Bronchial epithelial cell (primary cell): ENCODE measurements at places on chromosomes 1 and 21. TPM values are rescaled to one million over a fixed set of nuclear protein-coding genes. Genes with fewer than 3 reads are reported as not detected.

The KCNH1 gene
- total RNA-seq = under 0.01 TPM in 1 of 2 replicates, not detected in the other

The TMEM200B gene
- total RNA-seq = 0.77 and 1.1 TPM in 2 replicates

The ISG15 gene
- total RNA-seq = 18.2 and 25.7 TPM in 2 replicates

The SPOCD1 gene
- total RNA-seq = 1.1 and 4.9 TPM in 2 replicates

The DCST1 gene
- total RNA-seq = not detected in 2 replicates

The OLIG2 gene
- total RNA-seq = not detected in 2 replicates

The TAS1R1 gene
- total RNA-seq = not detected in 2 replicates

The MSH4 gene
- total RNA-seq = 0.26 and 0.51 TPM in 2 replicates

The PRAMEF26 gene
- total RNA-seq = not detected in 2 replicates

The CADM3 gene
- total RNA-seq = not detected in 2 replicates

The FLG2 gene
- under 0.01 TPM in 2 replicates for total RNA-seq

The KANK4 gene
- total RNA-seq = 0.13 and 0.26 TPM in 2 replicates

The KRTCAP2 gene
- total RNA-seq = 76.3 and 133 TPM in 2 replicates

The SYT14 gene
- total RNA-seq = not detected in 2 replicates

GRCh38 chr1:8019229-8019620 lies 6.9 kb downstream of the ERRFI1 start:
- no peak for DNase-seq

DNA sequence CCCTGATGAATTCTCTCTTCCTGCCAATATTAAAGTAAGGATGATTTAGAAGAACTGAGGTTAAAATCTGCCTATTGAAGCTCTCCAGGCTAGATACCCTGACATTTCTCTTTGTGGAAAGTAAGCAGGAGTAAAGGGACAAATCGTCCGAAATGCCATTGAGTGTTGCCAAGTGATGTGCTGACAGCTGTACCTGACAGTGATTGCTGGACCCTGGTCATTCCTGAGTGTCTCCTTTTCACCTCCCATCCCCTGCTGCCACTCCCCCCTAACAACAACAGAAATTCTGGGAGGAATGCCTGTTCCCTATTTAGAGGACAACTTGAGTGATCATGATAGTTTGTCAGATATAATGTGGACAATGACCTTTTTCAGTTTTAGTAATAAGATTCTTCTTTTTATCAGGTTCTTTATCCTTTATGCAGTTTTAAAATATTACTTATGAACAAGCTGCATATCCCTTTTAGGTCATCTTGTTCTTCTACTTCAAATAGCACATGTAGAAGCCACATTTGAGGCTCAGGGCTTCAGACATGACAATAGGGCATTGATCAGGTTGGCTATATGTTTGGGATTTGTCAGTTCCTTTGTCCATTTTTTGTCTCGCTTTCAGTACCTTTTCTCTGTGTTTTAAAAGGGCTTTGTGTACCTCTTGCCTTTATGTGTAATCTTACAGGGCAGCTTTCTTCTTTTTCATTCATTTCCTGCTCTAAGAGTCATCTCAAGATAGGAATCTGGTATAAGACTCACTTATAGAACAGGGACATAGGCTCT lies 56.0 kb downstream of the ITSN1 start:
- DNase-seq = no peak

DNA sequence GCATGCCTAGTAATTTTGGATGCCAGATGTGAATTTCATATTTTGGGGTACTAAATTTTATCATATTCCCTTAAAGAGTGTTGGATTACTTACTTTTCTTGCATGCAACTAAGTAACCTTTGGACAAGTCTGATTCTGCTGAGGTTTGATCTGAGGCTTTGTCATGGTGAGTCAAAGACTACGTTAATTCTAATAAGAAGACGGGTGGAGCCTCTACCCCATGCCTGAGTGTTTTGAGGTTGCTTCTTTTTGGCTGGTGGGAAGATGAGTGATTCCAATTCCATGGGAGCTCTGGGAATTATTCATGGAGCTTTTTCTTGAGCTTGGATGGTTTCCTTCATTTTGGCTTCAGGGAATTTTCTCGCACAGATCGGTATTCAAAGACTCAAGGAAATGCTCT lies 11.6 kb upstream of the PCP4 start:
- peak; percentile 5 for DNase-seq

DNA sequence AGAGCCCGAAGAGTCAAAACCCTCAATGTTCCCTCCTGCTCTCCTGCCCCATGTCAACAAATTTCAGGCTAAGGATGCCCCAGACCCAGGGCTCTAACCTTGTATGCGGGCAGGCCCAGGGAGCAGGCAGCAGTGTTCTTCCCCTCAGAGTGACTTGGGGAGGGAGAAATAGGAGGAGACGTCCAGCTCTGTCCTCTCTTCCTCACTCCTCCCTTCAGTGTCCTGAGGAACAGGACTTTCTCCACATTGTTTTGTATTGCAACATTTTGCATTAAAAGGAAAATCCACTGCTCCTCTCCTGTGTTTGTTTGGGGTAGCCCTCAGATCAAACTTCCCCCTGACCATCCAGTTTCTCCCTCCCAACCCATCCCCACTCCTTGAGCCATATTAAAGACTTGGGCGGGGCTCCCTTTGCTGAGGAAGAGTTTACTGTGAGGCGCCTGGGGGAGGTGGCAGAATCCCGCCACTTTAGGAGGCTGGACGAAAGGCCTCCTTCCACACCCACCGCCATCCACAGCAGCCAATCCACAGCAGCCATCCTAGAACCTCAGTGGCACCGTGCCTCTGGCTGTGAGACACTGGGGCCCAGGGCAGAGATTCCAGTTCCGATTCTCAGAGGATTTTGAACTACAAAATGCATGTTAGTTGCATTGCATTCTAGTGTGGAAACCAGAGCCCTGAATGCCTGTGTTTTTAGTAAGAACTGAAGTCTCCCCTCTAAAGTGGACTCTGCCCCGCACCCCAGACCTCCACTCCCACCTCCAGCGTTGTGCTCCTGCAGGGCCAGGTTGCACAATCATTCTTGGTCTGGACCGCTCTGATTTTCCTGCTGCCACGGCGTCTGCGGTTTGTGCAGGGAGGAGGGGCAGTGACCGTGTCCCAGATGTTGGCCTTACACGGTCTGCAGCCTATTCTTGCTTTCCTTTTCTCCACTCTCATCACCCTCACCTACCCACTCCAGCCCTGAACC lies 3.0 kb downstream of the OLFML3 start:
- DNase-seq = peak; percentile 34

DNA sequence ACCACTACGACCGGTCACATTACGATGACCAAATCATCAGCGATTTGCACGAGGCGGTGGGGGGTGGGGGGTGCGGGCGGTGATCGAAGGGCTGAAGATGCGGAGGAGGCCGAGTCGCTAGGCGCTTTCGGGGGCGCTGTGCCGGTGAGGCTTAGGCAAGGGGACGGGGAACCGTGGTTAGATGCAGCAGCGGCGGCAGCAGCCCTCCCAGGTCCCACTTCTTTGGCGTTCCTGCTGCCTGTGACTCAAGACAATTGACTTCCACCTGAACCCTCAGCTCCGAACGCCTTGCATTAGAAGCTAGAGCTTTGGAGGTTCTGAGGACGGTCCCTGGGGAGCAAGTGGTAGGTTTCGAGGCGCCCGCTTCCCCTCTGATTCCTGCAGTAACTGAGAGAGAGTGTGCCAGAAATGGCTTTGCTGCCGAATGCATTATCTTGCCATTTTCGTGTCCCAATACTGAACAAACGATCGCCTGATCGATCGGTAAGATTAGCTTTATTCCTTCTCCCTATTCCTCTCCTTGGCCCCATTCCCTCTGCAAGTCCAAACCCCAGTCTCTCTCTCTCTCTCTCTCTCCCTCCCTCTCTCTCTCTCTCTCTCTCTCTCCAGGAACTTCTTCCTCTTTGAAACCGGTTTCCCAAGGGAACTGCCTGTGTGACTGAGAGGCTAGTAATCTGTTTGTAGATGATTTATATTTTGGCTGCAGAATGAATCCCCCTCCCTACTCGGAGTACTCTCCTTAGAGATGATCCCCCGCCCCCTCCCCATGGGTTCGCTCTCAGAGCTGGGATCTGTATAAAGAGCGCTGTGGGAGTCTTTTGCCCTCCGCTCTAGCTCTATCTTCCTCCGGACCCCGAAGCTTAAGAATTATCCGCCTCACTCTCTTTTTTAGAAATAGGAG lies 735 bp upstream of the BRINP3 start:
- DNase-seq = peak; percentile 52

- DNase-seq = no peak
Observed at GRCh38 chr1:180762796-180763195, 131.0 kb downstream of the XPR1 start.

DNA sequence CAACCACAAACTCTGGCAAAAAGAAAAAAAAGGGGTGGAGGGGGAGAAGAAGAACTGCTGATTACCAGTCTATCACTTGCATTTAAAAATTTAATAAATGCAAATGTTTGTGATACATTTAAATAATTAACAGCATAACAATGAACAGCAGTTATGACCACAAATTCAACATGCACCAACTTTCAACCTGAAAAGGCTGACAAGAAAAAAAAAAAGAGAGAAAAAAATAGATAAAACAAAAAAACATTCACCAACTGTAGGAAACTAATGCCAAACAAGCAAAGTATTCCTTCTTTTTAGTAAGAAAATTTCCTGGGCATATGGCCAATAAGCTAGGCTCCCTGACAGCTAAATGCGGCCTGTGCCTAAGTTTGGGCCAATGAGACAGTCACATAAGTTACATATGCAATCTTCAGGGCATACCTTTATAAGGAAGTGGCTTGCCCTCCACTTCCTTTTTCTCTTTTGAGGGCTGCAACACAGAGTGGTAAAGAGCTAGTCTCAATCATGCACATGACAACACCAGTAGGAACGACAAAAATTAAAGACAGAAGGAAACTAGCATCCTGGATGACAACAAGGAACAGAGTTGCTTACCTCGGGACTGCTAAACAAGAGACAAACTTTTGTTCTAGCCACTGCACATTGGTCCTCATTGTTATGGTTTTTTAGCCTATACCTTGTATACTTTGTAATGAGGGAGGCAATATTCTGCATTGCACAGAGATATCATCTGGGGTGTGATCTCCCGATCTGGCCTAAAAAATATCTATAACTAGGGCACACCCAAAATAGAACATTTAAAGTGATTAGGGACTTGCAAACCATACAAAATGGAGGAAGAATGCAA lies 24.2 kb upstream of the PHTF1 start:
- peak; percentile 34 for DNase-seq

GRCh38 chr1:118945489-118945888 lies 42.7 kb downstream of the TBX15 start:
- no peak for DNase-seq

DNA sequence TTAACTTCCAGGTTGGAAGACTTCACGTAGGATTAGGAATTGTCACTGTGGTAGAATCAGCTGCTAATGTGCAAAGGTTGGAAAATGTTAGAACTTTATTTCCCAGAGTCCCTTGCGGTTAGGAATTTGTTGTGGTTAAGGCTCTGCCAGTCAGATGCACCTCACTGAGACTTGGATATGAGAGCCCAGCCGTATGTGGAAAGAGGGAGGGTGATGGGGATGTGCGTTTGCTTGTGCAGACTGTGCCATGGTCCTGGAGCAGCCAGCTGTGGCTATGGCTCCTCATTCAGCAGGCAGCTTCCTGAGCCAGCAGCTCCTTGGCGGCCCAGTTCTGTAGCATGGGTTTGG lies 12.5 kb downstream of the S100A10 start:
- DNase-seq = no peak

GRCh38 chr1:66143651-66144050 lies 351.0 kb downstream of the PDE4B start:
- DNase-seq = no peak

GRCh38 chr1:204307334-204307883 lies 52.3 kb downstream of the PLEKHA6 start:
- DNase-seq = no peak

DNA sequence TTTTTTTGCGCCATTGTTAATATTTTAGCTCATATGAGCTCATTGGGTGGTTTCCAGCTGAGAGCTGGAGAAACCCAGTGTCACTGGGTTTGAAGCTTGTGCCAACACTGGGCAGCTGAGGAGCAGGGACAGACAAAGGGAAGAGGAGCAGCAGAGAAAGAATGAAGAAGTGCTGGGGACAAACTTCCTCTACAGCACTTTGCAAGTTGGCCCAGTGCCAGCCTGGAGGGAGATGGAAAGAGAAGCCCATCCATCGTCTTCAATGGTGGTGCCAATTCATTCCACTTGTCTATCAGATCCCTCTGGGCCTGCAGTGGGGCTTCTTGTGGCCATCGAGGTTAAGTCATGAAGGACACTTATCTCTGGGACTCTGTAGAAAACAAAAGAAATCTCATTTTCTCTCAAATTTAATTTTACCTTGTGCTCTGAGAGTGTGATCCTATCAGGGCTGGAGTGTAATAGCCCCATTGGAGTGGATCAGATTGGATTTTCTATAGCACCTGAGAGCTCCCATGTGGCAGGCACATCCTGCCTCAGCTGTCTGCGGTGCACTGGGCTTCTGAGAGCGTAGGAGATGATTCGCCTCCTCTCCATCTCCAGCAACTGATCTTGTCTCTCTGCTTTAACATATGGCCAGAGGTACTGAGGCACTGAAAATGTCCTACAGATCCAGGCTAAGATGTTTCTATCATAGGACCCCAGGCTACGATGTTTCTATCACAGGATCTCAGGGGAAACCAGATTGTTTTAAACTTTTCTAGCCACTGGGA lies 114.7 kb downstream of the TNR start:
- DNase-seq = no peak

GRCh38 chr1:52588027-52588426 lies 14.1 kb upstream of the GPX7 start:
- DNase-seq = no peak
